Activated gamma-delta T cell treated with Interleukin-2 at 50 U/mL for 16 hours (primary cell): ENCODE measurements at places on chromosomes 1 and 21.

- no peak for DNase-seq
These were observed 134.4 kb downstream of the S1PR1 start for GRCh38 chr1:101371259-101371658.

DNA sequence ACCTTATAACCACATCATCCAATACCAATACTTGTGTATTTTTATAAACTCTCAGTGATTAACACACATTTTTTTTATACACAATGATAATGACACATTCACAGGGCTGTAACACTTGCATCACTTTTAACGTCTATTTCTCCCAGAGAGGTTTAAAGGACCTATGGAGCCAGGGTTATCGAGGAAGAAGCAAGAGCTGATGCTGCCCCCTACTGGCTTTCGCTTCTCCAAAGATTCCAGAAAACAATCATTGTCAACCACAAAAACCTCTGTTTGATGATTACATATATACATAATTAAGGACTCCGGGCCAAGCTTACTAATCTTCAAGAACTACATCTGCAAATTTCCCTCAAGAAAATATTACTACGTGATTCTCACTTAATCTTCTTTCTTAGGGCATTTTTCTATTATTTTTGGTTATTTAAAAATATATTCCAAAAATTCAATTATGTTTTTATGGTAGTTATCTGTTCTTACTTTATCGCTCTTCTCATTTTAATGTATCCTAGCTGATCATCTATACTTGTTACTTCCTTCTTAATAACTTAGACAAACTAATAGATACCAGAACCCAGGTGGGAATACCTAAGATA, 214.5 kb downstream of the VAV3 start:
- no peak for DNase-seq

GRCh38 chr21:39954570-39954969, 87.3 kb downstream of the PCP4 start:
- DNase-seq: no peak

- no peak for DNase-seq
These were observed 237.9 kb downstream of the FOXD2 start for GRCh38 chr1:47675721-47676120.

DNA sequence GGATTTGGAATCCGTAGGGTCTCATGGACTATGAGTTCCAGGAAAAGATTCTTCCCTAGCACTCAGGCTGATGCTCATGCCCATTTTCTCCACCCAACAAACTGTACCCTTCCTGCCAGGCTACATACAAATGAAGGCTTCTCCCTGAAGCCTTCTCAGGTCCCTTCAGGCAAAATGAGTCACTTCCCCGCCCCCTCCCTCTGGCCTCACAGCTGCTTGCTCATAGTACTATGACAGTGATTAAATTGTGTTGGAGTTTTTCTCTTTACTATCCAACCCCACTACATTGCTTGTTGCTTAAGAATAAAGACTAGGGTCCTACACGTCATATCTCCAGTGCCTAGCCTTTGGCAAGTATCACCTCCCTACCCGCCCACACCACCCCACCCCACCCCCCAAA, 207.6 kb upstream of the NFIA start:
- no peak for DNase-seq

DNA sequence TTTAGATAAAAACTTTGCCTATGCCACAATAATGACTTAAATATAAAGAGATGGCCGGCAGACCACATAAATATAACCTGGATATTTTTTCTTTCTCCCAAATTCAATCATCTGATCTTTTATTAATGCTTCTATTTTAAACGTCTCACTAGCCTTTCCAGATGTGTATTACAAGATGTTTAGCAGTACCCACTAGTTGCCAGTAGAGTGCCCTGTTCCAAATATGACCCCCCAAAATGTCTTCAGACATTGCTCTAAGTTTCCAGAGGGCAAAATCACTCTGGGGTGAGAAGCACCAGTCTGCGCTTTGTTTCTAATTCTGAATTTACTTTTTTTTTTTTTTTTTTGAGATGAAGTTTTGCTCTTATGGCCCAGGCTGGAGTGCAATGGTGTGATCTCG, 268.1 kb downstream of the GRIK1 start:
- DNase-seq: no peak

DNA sequence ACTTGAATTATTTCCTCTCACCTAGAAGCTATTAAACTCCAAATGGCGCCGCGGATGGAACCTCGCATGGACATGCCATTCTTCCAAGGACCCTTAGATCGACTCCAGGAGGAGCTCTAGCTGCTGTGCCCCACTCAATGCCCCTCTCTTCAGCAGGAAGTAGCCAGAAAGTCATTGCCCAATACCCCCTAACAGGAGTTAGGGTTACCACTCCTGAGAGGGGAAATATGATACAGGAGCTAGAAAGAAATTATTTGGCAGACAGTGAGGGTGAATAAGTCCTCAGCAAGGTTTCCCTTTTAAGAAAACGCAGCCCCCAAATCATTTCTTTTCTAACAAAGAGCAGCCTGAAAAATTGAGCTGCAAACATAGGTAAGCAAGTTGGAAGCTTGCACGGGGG, 28.6 kb downstream of the TFB2M start:
- no peak for DNase-seq

- no peak for DNase-seq
These were observed 17.5 kb downstream of the UBASH3A start for GRCh38 chr21:42421018-42421793.

DNA sequence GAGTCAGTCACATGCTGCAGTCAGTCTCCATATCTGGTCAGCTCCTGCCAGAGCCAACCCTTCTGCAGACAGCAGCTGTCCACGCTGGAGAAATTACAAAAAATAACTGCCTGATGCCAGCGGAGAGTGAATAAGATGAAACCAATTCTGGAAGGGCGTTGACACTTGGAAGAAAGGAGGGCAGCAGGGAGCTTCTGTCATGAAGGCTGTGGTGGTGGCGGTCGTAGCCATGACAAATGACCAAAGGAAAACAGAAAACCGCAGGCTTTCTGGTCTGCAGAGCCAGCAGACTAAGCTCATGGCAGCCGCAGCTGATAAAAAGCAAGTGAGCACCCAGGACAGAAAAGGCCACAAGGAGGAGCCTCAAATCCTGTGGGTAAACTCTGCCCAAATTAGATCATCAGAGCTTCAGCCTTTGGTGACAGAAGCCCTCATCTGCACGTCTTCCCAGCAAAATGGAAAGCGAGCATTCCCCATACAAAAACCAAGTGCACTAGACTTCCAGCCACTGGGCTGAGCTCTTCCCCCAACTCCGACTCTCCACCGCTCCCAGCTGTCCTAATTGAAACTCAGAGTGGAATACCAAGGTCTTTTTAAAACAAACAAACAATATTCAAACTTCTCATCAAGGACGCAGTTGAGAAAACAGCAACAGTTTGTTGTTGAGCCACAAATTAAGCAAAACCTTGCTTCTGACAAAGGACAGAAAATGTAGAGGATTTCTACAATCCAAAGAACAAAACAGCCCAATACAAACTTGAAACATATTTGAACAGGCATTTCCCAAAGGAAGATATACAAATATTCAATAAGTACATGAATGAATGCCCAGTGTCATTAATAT, 28.7 kb downstream of the RSPH1 start:
- DNase-seq: no peak

DNA sequence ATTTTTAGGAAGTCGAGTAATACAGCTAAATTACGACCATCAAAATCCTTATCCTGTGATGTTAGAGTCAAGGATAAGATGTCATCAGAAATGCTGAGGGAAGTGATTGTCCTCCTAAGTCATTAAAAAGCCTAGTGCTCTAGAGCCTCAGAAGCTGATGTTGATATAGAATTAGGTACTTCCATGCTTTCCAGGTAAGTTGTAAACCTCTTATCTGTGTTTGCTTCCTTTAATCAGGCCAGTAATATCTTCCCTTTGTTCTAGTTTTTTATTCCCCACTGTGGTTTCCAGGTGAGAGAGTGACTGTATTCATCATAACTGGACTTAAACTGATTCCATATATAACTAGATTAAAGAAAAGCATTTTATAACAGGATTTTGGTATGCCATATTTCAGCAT, 44.4 kb downstream of the SMG7 start:
- DNase-seq: no peak

DNA sequence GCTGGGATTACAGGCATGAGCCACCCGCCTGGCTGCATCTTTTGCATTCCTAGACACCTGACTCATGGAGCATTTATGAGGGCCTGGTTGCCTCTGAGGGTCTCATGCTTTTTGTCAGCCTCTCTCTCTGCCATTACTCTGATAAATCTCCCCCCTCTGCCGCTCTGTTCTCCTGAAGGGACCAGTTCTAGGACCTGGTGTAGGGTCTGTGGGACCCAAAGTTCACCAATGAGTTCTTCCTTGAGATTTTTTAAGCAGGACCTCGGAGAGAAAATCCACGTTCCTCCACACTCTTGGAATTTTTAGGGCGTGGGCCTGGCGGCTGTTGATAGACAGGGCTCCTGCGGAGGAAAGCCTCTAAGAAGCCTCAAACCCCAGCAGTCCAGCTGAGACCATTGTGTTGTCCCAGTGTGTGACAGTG, 91.9 kb upstream of the ERRFI1 start:
- DNase-seq: no peak

DNA sequence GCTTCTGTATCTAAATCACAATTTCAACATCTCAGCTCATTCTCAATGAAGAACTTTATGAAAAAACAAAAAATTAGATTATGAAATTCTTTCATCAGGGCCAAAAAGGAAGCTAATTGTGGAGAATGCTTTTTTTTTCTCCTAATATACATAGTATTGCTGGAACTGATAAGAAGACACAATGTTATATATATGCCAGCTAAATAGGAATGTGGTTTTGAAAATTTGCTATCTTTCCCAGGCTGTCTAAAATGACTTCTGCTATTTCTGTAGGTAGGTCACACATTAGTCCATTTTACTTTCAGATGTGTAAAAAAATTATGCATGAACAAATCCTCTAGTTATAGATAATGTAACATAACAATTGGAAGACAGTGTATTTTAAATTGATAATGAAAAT, 732.9 kb downstream of the RWDD3 start:
- DNase-seq: no peak

- DNase-seq: no peak
These were observed 1557.4 kb downstream of the PLA2G4A start for GRCh38 chr1:188386161-188386560.

GRCh38 chr1:206939841-206940587, 6.3 kb downstream of the PIGR start:
- DNase-seq: no peak

DNA sequence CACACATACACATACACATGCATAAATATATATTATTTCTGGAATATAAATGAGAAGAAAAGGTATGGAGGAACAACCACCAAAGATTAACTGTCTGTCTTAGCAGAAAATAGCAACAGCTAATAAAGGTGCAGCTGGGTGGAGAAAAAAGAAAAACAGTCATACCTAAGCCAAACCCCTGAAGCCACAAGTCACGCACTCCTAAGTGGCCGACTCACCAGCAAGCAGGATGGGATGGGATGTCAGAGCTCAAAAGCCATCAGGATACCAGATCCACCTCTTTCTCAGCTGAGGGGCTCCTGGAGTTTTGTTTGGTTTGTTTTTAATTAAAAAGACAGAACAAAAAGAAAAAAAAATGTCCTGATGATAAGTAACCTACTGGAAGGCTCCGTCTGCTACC, 64.7 kb upstream of the HIVEP3 start:
- DNase-seq: no peak

DNA sequence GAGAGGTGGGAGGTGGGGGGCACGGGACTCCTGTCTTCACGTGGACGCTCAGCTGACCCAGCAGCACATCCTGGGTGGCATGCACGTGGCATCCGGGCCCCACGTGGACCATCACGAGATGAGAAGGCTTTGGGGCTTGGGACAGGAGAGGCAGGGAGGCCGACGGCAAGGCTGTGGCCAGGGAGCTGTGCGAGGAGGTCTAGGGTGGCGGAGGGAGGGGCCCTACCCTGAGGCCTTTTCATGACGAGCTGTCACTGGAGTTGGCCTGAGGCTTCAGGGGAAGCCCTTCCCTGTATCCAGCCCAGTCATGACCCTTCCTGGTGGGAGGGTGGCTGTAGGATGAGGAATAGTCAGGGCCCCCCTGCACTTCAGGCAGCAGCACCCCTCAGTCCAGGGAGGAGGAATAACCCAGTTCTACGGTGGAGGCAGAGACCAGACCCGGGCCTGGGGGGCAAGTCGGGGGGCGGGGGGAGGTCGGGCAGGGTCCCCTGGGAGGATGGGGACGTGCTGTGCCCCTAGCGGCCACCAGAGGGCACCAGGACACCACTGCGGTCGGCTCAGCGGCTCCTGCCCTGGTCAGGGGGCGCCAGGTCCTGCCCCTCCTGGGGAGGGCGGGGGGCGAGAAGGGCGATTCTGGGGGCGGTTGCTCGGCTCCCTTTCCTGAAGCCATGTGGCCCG, 2.0 kb upstream of the PERM1 start:
- peak; percentile 58 for DNase-seq

GRCh38 chr1:209590405-209590804, 6.9 kb downstream of the CAMK1G start:
- no peak for DNase-seq

DNA sequence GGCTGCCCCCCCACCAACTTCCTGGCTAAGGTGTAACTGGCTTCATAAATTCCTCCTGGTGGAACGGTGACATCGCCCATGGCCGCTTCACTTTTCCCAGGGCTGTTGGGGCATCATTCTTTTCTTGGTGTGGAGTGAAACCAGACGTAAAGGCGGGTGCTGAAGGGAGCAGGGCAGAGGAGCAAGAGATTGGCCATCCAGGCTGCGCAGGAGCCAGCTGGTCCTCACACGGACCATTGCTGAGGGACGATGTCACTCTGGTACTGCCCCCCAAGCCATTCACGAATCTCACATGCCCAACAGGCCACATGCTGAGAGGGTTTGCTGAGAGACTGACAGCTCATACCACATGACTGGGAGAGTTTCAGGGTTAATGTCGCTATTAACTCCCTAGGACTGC, 10.5 kb upstream of the PKP1 start:
- no peak for DNase-seq

DNA sequence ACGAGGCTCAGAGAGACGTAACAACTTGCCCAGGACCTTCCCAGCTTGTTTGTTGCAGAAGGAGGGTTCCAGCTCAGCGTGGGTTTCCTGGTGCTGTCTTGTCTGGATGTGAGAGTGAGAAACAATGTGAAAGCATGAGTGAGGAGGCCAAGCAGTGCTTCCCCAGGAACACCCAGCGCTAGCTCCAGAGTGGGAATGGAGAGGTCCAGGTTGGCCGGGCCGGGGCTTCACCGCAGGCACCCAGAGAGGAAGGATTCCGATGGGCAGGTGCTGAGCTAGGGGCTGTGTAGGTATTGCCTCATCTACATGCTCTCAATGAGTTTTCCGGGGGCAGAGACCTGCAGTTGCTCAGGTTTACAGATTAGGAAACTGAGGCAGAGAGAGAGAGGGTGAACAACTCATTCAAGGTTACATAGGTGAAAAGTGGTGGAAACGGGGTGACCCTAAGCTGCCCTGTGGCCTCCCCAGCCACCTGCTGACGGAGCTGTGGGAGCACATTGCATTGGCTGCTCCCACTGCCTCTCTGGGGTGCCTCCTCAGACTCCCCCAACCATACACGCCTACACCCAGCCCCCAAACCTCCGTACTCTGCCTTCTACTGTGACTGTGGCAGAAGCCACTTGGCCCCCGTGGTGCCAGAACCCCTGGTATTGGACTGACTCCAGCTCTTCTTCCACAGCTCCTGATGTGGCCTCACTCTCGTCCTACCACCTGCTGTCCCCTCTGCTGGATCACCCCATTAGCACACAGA, 51.2 kb downstream of the B3GALT5 start:
- DNase-seq: no peak
